Heart right ventricle (tissue), 16 donors: ENCODE measurements at places on chromosomes 13 and 19. TPM values are rescaled to one million over a fixed set of nuclear protein-coding genes. Genes with fewer than 3 reads are reported as not detected.

Gene GDF15
- total RNA-seq, result 2.5 TPM

Gene PPFIA3
- 4.6 TPM for total RNA-seq

Gene GPR42
- total RNA-seq, result not detected

Gene PRR22
- total RNA-seq, result 1.8 TPM

Gene PSG3
- not detected for total RNA-seq

Gene PPP1R12C
- total RNA-seq, result 242 TPM

Gene CABP5
- not detected for total RNA-seq

DNA sequence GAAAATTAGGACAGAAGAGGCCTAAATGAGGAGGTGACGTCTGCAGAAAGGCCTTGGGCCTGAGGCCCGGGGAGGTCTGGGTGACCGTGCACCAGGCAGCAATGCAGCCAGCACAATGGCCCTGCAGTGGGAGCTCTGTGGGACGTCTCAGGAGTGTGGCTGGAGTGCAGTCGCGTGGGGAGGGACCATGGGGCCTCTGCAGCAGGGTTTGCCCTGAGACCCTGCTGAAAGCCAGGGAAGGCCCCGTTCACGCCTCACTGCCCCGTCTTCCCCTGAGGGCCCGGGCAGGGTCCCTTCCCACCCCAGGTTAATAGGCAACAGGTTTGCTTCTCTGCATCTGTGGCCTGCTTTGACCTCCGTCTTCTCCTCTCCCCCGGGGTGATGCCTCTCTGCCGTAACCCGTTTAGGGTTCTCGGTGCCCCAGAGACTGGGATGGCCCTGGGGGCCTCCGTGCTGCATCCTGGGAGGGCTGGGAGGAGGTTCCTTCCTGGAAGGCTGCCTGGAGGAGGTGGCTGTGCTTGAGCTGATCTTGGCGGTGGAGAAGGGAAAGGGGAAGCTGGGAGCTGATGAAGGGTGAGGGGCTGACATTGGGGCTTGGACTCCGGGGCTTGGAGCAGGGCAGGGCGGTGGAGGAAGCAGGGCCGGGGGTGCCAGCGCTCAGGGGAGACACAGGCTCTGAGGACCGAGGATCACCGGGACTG lies 9.7 kb downstream of the PALM start:
- no peak for DNase-seq

- no peak for DNase-seq
These were observed 252.6 kb downstream of the SLITRK5 start for GRCh38 chr13:87923753-87924152.

GRCh38 chr19:12913851-12914690 lies 5.0 kb downstream of the SYCE2 start:
- no peak for DNase-seq

DNA sequence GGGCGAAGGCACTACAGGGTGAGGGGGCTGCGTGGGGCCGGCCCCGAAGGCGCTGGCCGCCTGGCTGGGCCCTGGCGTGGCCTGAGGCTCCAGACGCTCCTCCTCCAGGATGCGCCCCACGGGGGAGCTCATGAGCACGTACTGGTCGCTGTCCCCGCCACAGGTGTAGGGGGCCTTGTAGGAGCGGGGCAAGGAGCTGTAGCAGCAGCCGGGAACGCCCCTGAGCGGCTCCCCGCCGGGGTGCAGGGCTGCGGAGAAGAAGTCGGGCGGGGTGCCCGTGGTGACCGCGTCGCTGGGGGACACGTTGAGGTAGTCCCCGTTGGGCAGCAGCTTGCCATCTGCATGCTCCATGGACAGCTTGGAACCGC lies 3.0 kb downstream of the IRS2 start:
- DNase-seq, result no peak

GRCh38 chr19:41849067-41849466 lies 4.2 kb downstream of the DMRTC2 start:
- no peak for DNase-seq

GRCh38 chr13:53240401-53241025 lies 211.9 kb downstream of the OLFM4 start:
- no peak for DNase-seq

DNA sequence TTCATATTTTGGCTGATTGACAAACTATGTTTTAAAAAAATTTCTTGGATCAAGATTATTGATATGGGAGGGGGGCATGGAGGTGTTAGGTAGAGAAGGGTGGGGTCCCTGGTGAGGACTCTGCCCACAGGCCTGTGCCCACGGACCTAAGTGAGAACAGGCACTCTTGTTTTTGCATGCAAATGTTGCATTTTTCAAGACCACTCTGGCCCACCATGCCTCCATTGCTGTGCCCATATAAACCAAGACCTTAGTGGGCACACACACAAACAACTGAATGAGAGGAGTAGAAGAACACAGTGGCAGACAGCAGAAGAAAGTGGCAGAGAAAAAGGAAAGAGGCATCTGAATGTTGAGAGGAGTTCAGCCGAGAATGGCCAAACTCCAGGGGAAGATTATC lies 69.6 kb upstream of the ZNF98 start:
- no peak for DNase-seq

GRCh38 chr19:447816-448560 lies 12.8 kb downstream of the SHC2 start:
- DNase-seq, result peak; percentile 46
